ENCODE measurements at places on chromosomes 1 and 21. TPM values are rescaled to one million over a fixed set of nuclear protein-coding genes. Genes with fewer than 3 reads are reported as not detected.

Gene MFSD2A
- total RNA-seq: 0.33 TPM

Gene PRAMEF7
- total RNA-seq: not detected

Gene AQP10
- total RNA-seq: 0.26 TPM

Gene SPEN
- 27.8 TPM for total RNA-seq

Gene SPATA21
- not detected for total RNA-seq

Gene LHX8
- total RNA-seq: not detected

Gene SERTAD4
- not detected for total RNA-seq

Gene CELA2B
- 333 TPM for total RNA-seq

Gene RIPPLY3
- not detected for total RNA-seq

DNA sequence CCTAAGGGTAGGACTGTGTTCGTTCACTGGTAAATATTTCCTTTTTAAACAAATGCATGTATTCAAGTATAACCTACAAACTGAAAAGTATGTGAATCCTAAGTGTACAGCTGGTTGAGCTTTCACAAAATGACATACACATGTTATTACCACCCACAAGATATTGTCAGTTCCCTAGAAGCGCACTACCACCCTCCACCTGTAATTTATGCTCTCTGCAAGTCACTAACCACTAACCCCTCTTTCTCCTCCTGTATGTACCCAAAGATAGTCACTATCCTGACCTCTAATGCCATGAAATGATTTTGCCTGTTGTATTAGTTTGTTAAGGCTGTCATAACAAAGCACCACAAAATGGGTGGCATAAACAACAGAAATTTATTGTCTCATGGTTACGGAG is 82.8 kb upstream of the CHODL start:
- no peaks in the 10 kb centered on the region for H3K36me3 ChIP-seq
- DNase-seq: no peak
- H3K27me3 ChIP-seq: no peaks in the 10 kb centered on the region
- no peaks in the 10 kb centered on the region for H3K4me1 ChIP-seq
- H3K4me3 ChIP-seq: no peak overlapping the region

DNA sequence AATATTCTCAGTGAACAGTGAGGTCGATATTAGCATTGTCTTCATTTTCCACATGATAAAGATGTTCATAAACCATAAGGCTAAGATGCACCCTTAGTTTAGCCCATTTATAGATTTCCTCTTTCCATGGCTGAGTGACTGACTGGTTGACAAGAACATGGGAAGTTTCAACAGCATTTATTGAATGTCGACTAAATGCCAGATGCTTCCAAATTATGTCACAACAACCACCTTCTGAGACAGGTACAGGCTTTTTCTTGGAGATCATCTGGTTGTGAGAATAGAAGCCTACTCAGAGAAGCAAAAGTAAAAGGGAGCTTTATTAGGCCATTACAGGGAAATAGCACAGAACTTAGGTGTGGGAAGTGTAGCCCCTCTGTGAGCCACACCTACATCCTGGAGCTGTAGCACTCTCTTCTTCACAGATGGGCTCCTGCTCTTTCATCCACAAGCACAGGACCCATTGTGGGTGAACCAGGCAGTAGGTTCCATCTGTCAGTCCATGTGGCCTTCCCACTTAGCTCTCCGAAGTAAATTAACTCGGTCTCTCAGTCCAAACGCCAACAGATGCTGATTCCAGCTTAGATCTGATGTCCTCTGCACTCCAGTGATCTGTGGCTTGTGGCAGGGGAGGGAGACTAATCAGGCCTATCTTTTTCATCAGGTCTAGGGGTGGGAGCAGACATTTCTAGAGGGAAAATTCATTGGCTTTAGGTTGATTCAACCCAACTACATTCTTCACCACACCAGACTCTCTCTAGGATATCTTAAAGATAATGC is 14.3 kb downstream of the ATP2B4 start:
- peaks cover 25% of the 10 kb centered on the region for H3K4me1 ChIP-seq
- no peak for DNase-seq
- no peaks in the 10 kb centered on the region for H3K36me3 ChIP-seq

DNA sequence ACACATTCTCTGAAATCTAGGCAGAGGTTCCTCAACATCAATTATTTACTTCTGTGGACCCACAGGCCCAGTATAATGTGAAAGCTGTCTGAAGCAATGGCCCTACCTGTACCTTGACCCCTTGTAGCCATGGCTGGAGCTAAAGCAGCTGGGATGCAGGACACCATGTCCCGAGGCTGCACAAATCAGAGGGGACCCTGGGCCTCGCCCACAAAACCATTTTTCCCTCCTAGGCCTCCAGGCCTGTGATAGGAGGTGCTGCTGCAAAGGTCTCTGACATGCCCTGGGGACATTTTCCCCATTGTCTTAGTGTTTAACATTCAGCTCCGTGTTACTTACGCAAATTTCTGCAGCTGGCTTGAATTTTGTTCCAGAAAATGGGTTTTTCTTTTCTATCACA is 110.5 kb downstream of the BRINP3 start:
- no peak overlapping the region for H3K4me3 ChIP-seq
- DNase-seq: no peak
- no peaks in the 10 kb centered on the region for H3K36me3 ChIP-seq
- no peaks in the 10 kb centered on the region for H3K4me1 ChIP-seq
- no peaks in the 10 kb centered on the region for H3K27me3 ChIP-seq
- no peak overlapping the region for H3K27ac ChIP-seq

- no peaks in the 10 kb centered on the region for H3K4me1 ChIP-seq
- no peaks in the 10 kb centered on the region for H3K36me3 ChIP-seq
- no peak for DNase-seq
- H3K27me3 ChIP-seq: no peaks in the 10 kb centered on the region
Measured at GRCh38 chr21:26888931-26889330, 43.7 kb upstream of the ADAMTS1 start.

DNA sequence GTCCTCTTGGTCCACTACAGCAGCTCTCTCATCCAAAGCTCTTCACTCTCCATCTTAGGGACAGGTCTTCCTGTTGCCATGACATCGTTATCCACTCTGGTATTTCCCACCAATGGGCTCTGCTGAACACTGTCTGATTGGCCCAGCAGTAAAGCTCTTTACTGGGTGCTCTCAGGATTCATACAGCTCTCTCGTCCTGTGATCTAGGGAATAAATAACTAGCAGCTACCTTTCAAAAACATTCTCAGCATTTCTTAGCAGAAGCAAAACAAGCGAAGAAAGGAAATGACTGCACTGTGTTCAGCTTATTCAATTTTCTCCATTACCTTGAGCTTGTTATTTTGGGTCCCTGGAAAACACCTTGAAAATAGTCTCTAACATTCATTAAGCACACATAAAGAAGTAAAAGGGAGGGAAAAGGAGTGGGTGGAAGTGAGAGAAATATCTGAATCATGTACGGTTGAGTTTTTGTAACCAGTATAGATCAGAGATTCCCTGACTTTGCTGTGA is 163.4 kb upstream of the SGIP1 start:
- no peaks in the 10 kb centered on the region for H3K4me1 ChIP-seq
- H3K27ac ChIP-seq: no peak overlapping the region
- H3K27me3 ChIP-seq: no peaks in the 10 kb centered on the region
- no peak for DNase-seq
- no peaks in the 10 kb centered on the region for H3K36me3 ChIP-seq

- no peak overlapping the region for H3K4me3 ChIP-seq
- H3K36me3 ChIP-seq: no peaks in the 10 kb centered on the region
- H3K27me3 ChIP-seq: no peaks in the 10 kb centered on the region
- H3K4me1 ChIP-seq: no peaks in the 10 kb centered on the region
- no peak for DNase-seq
Measured at GRCh38 chr1:90417126-90417525, 300.0 kb downstream of the BARHL2 start.

DNA sequence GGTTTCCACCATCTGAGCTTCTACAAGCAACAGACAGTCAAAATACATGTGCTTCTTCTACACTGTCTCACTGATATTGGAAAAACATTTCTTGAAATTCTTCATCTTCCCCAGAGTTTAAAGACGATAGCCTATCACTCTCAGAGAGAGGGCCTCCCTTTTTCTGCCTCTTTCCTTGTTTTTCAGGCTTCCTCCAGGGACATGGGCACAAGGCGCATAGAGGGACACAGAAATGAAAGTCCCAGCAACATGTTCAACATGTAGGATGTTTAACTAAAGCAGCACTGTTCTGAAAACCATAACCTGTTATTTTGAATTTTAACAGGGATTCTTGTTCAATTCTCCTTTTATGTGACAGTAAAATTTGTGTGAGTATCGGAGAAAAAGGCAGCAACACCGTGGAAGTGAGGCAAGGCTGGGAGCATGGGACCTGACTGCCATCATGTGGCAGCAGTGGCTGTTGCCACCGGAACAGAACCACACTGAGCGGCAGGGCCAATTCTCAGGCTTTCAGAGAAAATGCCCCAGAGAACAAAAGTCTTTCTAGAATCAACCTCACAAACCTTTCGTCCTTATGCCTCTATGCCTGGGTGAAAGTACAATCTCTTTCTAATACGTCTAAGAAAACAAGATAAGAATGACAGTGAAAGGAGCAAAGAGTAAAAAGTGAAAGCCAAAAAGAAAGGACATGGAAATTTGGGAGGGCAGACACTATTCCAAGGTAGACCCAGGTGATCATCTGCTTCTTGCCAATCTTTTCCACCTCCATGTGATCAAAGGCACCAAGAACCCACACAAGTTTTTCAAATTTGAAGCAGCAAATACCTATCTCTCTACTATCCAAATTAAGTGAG is 54.5 kb downstream of the PCNX2 start:
- no peaks in the 10 kb centered on the region for H3K27me3 ChIP-seq
- peak overlapping the region; percentile 37 for H3K27ac ChIP-seq
- H3K36me3 ChIP-seq: no peaks in the 10 kb centered on the region
- DNase-seq: peak; percentile 55
- H3K4me3 ChIP-seq: no peak overlapping the region

DNA sequence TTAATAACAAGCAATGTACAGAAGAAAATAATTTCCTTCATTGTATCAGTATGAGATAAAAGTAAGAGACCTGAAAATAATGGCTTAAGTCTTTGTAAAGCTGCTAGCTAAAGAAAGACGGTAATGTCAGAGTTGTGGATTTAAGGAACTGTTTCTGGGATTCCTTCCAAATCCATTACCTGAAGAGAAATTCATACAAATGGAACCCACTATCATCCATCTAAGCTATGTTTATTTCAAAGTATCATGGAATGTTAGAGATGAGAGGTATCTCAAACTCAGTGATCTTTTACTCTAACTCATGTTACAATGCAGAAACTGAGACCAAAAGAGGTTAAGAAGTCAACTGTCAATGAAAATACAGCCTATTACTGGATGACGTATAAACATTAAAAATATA is 197.7 kb downstream of the DENND1B start:
- no peaks in the 10 kb centered on the region for H3K27me3 ChIP-seq
- H3K36me3 ChIP-seq: no peaks in the 10 kb centered on the region
- DNase-seq: no peak
- H3K4me1 ChIP-seq: no peaks in the 10 kb centered on the region
- no peak overlapping the region for H3K27ac ChIP-seq
- H3K4me3 ChIP-seq: no peak overlapping the region

GRCh38 chr1:14285238-14285637 is 313.2 kb upstream of the KAZN start:
- no peak for DNase-seq
- H3K27me3 ChIP-seq: no peaks in the 10 kb centered on the region
- no peak overlapping the region for H3K4me3 ChIP-seq
- no peaks in the 10 kb centered on the region for H3K36me3 ChIP-seq
- H3K4me1 ChIP-seq: no peaks in the 10 kb centered on the region

DNA sequence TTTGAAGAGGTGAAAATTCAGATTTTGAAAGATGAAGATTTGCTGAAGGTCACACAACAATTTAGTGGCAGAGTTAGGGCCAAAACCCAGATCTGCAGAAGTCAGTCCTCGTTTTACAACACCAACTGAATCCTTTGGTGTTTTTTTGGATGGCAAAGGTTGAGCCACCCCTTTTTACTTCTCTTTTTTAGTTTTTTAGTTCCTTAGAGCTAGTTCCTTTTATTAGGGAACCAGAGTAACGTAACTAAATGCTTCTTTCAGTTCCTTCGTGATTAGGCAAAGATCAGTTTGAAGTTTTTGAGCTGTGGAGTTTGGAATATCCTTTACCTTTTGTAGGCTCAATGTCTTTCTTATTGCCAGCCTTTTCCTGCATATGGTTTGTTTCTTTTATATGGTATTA is 67.9 kb upstream of the ARID1A start:
- H3K27ac ChIP-seq: no peak overlapping the region
- no peaks in the 10 kb centered on the region for H3K27me3 ChIP-seq
- no peaks in the 10 kb centered on the region for H3K36me3 ChIP-seq
- no peak for DNase-seq
- H3K4me1 ChIP-seq: no peaks in the 10 kb centered on the region

- H3K4me3 ChIP-seq: no peak overlapping the region
- DNase-seq: no peak
- no peak overlapping the region for H3K27ac ChIP-seq
- H3K4me1 ChIP-seq: peaks cover 7% of the 10 kb centered on the region
Measured at GRCh38 chr1:43444836-43445235, 8.9 kb downstream of the HYI start.

DNA sequence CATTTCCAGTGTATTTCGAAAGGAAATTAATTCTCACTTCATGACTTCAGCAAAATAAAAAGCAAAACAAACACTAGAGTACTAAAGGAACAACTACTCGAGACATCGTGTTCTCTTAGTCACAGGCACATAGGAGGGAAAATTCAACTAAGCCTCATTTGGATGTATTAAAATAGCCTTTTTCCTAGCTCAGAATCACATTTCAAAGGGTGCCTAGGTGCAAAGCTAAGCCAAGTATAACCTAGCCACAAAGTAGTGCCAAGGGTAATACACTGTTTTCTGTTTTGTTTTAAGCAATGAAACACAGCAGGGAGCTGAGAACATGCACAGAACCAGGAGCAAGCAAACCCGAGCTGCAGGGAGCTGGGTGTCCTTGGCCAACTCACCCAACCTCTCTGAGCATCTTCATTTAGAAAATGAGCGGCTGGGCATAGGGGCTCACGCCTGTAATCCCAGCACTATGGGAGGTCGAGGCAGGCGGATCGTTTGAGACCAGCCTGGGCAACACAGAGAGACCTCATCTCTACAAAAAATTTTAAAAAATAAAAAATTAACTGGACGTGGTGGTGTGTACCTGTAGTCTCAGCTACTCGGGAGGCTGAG is 26.6 kb upstream of the ACBD6 start:
- no peaks in the 10 kb centered on the region for H3K36me3 ChIP-seq
- no peaks in the 10 kb centered on the region for H3K27me3 ChIP-seq
- no peak overlapping the region for H3K4me3 ChIP-seq
- peaks cover 13% of the 10 kb centered on the region for H3K4me1 ChIP-seq
